ENCODE measurements at places on chromosomes 1 and 21. TPM values are rescaled to one million over a fixed set of nuclear protein-coding genes. Genes with fewer than 3 reads are reported as not detected.

GRCh38 chr1:50978144-50978851 is 8.3 kb downstream of the CDKN2C start:
- H3K27me3 ChIP-seq, result peaks cover 98% of the 10 kb centered on the region
- DNase-seq, result peak; percentile 92
- no peak overlapping the region for H3K27ac ChIP-seq
- no peaks in the 10 kb centered on the region for H3K4me1 ChIP-seq
- H3K36me3 ChIP-seq, result no peaks in the 10 kb centered on the region
- H3K4me3 ChIP-seq, result peak overlapping the region; percentile 79

DNA sequence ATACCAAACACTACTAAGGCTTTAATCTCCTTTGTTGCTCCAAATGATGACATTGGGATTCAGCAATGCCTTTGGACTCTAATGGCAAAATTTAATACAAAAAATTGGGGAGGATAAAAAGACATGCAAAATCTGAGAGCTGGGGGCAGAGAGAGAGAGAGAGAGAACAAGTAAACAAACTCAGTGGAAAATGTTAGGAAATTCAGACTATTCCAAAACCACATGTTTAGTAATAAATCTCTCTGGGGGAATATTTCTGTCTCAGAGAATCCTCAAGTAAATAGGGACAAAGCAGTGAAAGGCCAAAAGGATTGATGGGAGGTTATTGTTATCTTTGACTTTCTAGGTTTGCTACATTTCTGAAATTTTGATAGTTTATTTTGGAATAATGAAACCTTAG is 65.7 kb downstream of the PLA2G4A start:
- no peak for DNase-seq
- no peaks in the 10 kb centered on the region for H3K27me3 ChIP-seq
- H3K36me3 ChIP-seq, result no peaks in the 10 kb centered on the region
- H3K27ac ChIP-seq, result no peak overlapping the region
- H3K4me3 ChIP-seq, result no peak overlapping the region

DNA sequence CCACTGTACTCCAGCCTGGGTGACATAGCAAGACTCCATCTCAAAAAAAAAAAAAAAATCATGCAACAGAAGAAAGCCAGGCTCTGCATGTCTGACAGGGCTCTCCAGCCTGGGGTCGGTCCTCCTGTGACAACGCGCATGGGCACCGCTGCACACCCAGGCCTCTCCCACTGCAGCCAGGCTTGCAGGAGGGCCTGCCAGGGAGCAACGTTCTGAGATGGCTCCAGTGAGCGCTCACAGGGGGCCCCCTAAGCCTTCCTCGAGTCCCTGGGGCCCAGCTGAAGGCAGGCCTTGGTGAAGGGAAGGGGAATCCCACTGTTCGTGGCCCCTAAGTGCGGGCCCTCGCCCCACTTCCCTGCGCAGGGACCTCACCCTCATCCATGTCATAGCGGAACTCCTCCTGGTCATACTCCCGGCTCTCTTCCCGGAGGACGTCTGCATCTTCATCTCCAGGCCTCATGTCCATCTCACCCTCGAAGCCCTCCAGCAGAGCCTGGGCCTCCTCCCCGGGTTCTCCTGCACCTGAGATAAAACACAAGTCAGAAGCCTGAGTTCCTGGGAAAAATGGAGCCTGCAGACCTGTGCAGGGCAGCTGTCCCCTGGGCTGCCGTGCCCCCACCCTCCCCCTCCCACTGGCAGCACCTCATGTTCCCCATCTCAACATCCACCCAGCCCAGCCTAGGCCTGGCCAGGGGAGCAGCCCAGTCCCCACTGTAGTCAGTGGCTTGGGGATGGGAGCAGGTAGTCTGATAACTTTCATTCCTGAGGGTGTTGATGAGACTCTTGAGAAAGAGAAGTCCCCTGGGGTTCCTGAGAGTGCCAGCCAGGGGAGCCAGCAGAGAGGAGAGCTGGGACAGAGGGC is 20.3 kb downstream of the RSPH1 start:
- H3K4me1 ChIP-seq, result peaks cover 3% of the 10 kb centered on the region
- H3K36me3 ChIP-seq, result no peaks in the 10 kb centered on the region
- DNase-seq, result peak; percentile 39
- H3K4me3 ChIP-seq, result no peak overlapping the region
- no peaks in the 10 kb centered on the region for H3K27me3 ChIP-seq
- H3K27ac ChIP-seq, result no peak overlapping the region

GRCh38 chr21:22890656-22891055 is 1892.4 kb downstream of the NCAM2 start:
- no peaks in the 10 kb centered on the region for H3K36me3 ChIP-seq
- no peak overlapping the region for H3K4me3 ChIP-seq
- no peak overlapping the region for H3K27ac ChIP-seq
- no peaks in the 10 kb centered on the region for H3K27me3 ChIP-seq
- peaks cover 7% of the 10 kb centered on the region for H3K4me1 ChIP-seq

- no peaks in the 10 kb centered on the region for H3K36me3 ChIP-seq
- H3K4me3 ChIP-seq, result no peak overlapping the region
- no peak overlapping the region for H3K27ac ChIP-seq
- H3K27me3 ChIP-seq, result no peaks in the 10 kb centered on the region
These were observed 189.5 kb downstream of the ZSCAN20 start for GRCh38 chr1:33661811-33662454.

DNA sequence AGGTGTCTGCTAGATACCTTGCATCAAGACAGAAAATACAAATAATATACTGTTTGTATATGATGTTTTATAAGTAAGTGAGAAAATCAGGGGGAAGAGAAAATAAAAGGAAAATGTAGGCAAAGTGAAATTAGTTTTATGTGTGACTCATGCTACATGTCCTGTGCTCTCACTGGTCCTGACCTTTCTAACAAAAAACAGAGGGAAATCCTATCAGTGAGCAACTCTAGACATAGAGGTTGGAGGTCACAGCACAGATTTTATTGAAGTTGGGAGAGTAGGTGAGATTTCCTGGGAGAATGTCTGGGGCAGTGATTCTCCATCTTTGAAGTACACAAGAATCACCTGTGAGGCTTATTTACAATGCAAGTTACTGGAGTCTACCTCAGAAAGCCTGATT is 9.5 kb downstream of the SCCPDH start:
- no peak overlapping the region for H3K27ac ChIP-seq
- H3K27me3 ChIP-seq, result no peaks in the 10 kb centered on the region
- H3K36me3 ChIP-seq, result peaks cover 69% of the 10 kb centered on the region
- no peaks in the 10 kb centered on the region for H3K4me1 ChIP-seq

- H3K27ac ChIP-seq, result no peak overlapping the region
- H3K4me3 ChIP-seq, result no peak overlapping the region
- no peaks in the 10 kb centered on the region for H3K36me3 ChIP-seq
- no peak for DNase-seq
- H3K4me1 ChIP-seq, result no peaks in the 10 kb centered on the region
- no peaks in the 10 kb centered on the region for H3K27me3 ChIP-seq
These were observed 103.4 kb upstream of the ZNF678 start for GRCh38 chr1:227459977-227460376.

DNA sequence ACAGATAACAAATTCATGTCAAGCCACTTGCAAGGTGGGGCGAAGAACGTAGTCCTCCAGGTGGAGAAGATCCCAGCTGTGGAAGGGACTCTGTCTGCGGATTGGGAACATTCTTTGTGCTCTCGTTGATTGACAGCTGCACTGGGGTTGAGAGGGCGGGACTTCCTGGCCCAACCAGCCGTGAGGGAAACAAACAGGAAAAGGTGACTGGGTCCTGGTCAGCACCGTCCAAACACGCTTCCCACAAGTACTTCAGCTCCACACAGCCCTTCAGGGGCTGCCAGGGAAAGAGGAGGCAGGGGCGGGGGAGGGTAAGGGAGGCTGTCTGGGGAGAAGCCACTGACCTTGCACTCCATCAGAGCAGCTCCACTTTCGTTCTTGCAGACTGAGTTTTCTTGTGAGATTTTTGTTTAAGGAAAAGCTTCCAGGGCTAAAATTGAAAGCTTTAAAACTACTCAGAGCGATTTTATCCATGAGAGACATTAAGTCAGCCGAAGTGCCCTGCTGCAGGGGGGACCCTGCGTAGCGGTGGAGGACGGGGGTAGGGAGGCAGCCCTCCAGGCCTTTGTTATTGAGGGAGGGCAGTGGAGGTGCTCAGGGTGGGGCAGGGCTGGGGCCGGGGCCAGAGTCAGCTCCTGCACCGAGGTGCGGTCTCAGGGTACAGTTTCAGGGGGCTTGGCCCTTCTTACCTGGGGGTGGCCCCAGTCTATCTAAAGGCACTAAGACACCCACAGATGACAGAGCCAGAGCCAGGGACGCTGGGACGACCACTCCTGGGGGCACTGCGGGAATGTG is 21.6 kb upstream of the STUM start:
- no peaks in the 10 kb centered on the region for H3K4me1 ChIP-seq
- no peaks in the 10 kb centered on the region for H3K27me3 ChIP-seq
- H3K4me3 ChIP-seq, result no peak overlapping the region
- no peaks in the 10 kb centered on the region for H3K36me3 ChIP-seq

DNA sequence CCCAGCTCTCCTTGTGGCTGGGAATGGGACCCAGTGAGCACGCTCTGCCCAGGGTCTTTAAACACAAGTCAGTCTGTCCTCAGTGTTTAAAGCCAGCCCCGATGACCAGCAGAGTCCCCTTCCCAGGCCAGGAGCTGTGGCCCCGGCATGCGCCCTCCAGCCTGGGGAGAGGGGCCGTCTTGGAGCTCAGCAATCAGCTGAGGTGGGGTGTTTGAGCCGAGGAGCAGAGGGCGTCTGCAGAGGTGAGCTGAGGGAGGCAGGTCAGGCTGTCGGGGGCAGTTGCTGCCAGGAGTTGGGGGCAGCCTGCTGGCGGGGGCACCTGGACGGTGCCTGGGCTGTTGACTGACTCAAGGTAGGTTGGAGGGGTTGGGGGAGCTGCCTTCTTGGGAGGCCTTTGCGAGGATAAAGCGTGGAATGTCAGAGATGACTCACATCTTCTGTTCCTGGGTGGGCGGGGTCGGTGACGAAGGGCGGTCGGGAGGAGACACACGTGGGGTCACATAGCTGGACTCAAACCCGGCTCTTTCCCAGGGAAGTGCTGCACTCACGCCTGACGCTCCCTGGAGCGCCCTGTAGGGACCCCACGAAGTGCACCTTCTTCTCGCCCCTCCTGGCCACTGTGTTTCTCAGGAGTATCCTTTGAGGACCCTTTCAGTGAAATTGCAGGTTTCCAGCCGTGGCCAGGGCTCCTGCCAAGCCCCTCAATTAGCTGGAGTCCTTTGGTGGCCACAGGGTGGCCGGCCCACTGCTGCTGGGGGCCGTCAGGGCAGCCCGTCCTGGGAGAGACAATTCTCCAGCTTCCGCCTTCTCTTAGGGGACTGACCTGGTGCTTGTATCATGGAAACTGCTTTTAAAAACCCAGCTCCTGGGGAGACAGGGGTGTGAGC is 86.2 kb downstream of the SIK1 start:
- no peak overlapping the region for H3K27ac ChIP-seq
- no peaks in the 10 kb centered on the region for H3K27me3 ChIP-seq
- DNase-seq, result peak; percentile 68

DNA sequence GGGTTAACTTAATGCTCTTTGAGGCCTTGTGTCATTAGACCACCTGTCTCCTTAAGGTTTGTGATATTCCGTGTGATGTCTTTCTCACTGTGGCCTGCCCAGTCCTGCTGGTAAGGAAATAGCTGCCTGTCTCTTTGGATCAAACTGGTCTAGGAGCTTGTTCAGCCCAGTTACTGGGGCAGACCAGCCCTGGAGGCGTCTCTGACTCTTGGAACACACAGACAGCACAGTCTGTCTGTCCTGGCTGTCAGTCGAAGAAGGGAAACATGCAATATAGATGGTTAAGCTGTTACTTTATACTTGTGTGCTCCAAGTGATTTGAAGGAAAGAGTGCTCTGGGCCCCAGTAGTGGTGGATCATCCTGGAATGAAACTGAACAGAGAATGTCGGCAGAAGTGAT is 20.4 kb downstream of the PBX1 start:
- DNase-seq, result no peak
- no peak overlapping the region for H3K4me3 ChIP-seq
- no peaks in the 10 kb centered on the region for H3K27me3 ChIP-seq
- H3K27ac ChIP-seq, result no peak overlapping the region
- peaks cover 7% of the 10 kb centered on the region for H3K4me1 ChIP-seq

- no peak overlapping the region for H3K4me3 ChIP-seq
- H3K36me3 ChIP-seq, result no peaks in the 10 kb centered on the region
- H3K4me1 ChIP-seq, result no peaks in the 10 kb centered on the region
- no peak overlapping the region for H3K27ac ChIP-seq
- no peak for DNase-seq
These were observed 50.9 kb downstream of the VANGL2 start for GRCh38 chr1:160451119-160451858.

DNA sequence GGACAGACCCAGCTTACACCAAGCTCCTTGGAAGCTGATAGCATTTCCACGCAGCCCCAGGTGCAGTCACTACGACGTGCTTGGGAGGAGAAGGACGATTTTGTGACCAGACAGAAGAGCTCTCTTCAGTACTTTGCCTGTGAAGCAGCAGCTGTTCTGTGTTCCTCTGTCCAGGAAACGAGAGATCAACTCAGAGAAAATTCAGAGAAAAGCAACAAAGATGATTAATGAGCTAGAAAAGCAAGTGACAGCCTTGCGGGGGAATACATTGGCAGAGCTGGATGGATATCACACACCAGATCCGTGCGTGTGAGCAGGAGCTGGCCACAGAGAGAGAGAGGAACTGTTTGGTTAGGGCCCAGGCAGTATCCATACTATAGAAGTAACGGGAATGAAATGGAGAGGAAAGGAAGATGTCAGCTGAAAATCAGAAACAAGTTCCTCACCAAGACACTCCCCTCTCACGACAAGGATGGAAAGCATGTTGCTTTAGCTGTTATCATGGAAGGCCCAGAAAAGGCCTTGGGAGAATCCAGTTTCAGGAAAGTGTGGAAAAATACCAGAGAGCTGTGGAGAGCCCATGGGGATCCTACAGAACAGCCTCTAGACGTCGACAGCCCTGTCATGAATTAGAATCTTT is 106.2 kb downstream of the TOMM20 start:
- no peaks in the 10 kb centered on the region for H3K4me1 ChIP-seq
- peak; percentile 32 for DNase-seq
- no peaks in the 10 kb centered on the region for H3K27me3 ChIP-seq
- no peak overlapping the region for H3K4me3 ChIP-seq
- no peak overlapping the region for H3K27ac ChIP-seq

Gene LEFTY1
- total RNA-seq, result 76.0 TPM

Gene LCE4A
- total RNA-seq, result not detected

Gene TENT5C
- 3.2 TPM for total RNA-seq

Gene RGS13
- not detected for total RNA-seq

Gene UBIAD1
- 8.4 TPM for total RNA-seq

Gene PNRC2
- total RNA-seq, result 107 TPM

Measured in endodermal cell (in vitro differentiated cells).